ENCODE measurements at places on chromosomes 5 and 9. TPM values are rescaled to one million over a fixed set of nuclear protein-coding genes. Genes with fewer than 3 reads are reported as not detected.

The SLC34A1 gene
- not detected for total RNA-seq

The PCDHGB5 gene
- total RNA-seq, result 17.5 TPM

The PDCD1LG2 gene
- total RNA-seq, result 33.3 TPM

- DNase-seq, result peak; percentile 47
Observed at GRCh38 chr9:126379661-126380360, 53.2 kb downstream of the MVB12B start.

DNA sequence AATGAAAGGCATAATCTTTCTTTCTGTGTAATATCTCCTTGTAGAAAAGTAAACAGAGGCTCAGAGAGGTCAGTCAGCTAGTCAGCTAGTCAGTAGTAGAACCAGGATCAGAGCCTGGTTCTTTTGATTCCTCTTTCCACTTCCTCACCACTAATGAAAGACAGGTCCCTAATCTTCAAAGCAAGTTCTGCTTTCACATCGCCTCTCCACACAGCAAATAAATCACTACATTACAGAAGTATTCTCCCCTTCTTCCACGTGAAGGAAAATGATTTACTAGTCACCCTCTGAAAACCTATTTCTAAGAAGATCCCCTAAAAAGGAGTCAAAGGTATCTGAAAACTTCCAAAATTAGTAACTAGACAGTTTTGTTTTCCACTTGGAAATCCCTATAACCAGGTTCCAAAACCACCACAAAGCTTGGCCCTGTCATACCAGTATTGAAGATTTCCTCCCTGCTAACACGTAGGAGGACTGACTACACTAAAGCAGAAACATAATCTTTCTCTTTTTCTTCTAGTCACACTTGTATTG, 140.5 kb upstream of the TARS1 start:
- DNase-seq, result no peak

GRCh38 chr5:10578293-10578665, 14.4 kb downstream of the ANKRD33B start:
- no peak for DNase-seq

DNA sequence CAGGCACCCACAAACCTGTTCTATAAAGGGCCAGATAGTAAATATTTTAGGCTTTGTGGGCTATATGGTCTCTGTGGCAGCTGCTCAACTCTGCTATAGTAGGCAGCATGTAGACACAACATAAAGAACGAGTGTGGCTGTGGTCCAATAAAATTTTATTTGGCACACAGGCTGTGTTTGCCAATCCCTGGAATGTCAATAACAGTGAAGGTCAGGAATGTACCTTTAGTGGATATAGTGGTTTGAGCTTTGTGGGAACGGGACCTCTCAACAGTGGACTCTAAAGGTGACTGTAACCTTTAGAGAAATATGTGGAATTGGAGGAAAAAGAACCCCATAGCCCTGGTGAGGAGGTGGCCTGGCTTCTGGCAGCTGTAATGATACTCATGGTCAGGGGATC, 145.2 kb downstream of the MAST4 start:
- no peak for DNase-seq

GRCh38 chr5:126450346-126450745, 27.1 kb downstream of the GRAMD2B start:
- DNase-seq, result no peak

DNA sequence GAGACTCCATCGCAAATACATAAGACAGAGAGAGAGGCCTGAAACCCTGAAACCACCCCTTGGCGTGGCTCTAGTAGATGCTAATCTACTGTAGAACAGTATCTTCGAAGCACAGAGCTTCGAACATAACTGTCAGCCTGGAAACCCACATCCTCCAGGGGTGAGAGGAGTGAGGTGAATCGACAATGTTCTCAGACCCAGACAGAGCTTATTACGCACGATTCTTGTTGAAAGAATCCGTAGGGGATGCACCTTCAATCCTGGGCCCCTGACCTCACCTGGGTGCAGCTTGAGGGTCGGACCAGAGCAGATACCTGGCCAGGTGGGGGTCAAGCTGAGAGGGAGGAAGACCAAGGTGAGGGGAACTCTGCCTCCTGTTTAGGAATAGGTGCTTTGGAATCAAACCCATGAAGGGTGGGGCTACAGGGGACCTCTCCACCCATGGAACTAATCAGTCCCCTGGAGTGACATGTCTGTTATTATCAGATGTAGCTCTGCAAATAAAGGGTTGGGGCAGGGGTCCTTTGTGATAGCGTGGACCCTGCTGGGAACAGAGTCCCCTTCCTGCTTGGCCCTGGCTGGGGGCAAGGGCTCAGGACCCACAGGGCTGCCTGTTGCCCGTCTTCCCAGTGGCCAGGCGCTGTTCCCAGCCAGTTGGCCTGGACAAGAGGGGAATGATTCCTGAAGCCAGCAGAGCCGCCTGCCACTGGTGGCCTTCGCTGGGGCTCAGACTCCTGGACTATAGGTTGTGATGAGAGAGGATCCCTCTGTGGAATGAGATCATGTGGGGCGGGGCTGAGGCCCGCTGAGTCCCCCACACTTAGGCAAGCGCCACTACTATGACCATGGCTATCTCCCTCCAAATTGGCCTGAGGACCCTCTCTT, 41.2 kb downstream of the DBH start:
- DNase-seq, result no peak

- peak; percentile 16 for DNase-seq
Observed at GRCh38 chr5:79954620-79955019, 36.4 kb downstream of the MTX3 start.

DNA sequence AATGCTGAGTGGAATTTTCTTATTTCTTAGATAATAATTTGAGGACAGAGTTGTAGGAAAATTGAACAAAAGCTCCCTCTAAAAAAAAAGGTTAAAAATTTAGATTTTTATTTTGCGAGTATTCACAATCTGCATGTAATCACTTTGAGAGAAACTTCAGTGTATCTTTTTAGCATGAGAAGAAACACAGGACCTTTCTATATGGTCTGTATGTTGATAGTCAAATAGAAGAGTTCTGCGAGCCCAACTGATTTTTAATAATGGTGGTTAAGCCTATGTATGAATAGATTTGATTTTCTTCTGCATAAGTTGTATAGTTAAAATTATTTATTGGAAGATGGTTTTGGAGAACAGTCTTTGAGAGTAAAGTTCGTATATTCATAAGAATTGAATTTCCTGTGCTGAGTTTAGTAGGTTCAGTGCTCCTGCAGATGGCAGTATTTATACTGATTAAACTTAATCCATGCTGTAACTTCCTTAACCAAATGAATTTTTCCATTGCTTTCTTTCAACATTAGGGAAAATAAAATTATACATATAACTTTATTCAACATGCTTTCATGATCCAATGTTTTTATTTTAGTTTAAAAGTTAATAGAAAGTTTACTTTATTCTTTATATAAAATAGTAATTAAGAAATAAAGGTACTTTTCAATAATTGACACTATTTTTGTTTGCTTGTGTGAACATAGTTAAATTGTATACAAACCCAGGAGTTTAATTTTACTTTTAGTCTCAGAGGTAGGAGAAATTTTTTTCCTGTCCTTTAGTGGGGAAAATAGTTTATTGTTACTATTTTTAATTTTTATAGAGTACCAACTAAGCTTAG, 19.6 kb downstream of the TCERG1 start:
- peak; percentile 37 for DNase-seq

All from IMR-90 (cell line).